ENCODE measurements at places on chromosomes 13 and 19.

DNA sequence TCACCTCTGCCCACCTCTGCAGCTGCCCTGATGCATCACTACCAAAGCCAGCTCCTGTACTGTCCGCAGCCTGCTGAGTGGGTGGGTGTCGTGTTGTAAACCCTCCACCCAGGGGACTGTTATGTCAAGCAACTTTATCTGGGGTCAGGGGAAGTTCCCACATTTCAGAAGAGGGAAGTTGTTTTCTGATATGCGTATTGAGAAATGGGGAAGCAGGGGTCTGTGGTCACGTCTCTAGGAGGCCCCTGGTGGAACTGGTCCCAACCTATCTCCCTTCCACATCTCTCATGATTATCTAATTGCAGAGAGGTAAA is 31.2 kb downstream of the CLEC17A start:
- DNase-seq: no peak

- no peak for DNase-seq
These were observed 132.2 kb downstream of the PCDH9 start for GRCh38 chr13:67097892-67098452.

DNA sequence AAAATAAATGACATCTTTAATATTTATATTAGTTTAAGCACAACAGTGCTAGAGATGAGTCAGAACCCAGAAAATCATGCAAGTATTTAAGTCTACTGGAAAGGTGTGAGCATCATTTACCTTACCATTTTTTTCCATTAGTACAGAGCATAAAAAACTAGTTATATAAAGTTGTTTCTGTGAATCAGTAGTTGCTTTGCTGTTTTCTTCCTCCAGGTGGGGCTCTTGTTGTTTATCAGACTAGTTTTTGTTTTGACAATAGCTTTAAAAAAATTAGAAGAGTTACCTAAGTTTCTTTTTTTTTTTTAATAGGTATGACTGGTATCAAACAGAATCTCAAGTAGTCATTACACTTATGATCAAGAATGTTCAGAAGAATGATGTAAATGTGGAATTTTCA is 12.7 kb downstream of the SUGT1 start:
- no peak for DNase-seq

DNA sequence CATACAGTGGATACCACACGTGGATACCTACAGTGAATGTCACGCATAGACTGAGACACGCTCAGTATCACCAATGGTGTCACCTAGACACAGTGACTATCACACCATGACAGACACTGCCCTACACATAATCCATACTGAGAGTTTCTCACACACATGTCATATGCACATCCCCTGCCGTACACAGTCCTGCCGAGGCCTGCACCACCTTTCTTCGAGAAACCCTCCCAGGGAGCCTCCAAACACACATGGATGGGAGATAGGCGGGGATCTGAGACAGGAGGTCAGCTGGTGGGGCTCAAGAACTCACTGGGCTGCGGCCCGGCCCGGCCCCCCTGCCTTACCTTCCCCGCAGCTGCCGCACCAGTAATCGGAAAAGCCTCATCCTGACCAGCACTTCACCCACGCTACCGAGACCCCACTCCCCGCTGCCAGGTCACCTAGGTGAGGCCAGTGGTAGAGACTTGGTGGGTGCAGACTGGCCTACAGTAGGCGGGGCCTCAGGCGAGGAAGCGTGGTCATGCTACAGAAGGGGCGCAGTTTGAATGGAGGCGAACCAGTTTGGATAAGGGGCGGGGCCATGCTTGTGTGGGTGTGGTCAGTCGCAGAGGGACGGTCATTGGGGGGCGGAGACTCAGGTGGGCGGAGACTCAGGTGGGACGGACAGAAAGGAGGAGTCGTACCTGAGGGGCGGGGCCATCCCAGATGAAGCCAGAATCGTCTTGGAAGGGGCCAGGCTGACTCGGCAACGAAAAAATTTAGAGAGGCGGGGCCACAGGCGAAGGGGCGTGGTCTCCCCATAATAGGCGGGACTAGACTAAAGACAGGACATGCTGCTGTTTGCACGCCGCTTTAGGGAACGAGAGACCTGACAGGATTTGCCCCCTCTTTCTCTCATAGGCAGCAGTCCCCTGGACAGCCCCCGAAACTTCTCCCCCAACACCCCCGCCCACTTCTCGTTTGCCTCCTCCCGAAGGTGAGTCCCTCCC is 2.1 kb downstream of the MAST1 start:
- DNase-seq: no peak

DNA sequence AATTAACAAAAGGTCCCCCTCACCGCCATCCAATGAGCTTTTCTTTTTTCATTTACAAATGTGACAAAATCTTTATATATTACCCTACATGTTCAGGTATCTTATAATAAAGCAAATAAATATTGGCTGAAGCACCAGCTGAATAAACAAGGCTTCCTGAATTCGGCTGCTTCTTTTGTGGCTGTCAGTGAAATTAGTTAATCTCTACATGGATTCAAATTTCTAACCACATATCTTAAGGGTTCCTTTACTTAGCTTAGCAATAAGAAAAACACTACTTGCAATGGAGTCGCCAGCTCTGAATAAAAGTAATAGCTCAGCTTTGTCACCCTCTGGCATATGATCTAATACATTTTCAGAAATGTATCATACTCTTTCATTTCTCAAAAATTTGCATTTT is 104.3 kb downstream of the CCNA1 start:
- no peak for DNase-seq

DNA sequence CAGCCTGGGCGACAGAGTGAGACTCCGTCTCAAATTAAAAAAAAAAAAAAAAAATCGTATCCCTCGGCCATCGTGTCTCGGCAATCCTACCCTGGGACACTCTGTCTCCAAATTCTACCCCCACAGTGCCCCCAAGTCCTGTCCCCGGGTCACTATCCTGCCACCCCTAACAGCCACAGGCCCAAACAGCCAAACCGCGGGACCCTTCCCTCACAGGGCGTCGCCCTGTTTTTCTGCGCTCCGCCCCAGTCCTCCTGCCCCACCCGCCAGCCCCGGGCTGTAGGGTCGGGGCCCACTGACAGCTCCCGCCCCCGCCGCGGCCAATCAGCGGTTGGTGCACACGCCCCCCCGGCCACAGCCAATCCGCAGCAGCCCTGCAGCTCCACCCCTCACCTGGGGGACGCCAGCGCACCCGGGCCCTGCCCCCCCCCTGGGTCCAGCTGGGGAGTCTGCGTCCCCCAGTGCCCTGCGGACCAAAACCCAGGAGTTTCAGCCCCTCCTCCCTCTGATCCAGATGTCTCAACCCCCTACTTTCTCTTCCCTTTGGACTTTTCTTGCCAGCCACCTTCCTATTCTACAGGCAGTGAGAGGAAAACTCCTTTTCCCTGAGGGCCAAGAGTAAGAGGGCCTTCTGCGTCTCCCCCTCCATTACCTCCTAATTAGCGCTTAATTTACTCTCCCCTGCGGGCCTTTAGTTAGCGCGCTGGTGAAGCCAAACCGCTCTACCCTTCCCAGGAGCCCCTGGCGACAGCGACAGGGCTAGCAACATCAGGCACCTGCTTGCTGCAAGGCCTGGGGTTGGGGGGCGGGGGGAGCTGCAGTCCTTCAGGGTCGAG is 1.5 kb upstream of the BCAT2 start:
- DNase-seq: peak; percentile 25

- DNase-seq: no peak
These were observed 42.6 kb downstream of the KPNA3 start for GRCh38 chr13:49749848-49750247.

DNA sequence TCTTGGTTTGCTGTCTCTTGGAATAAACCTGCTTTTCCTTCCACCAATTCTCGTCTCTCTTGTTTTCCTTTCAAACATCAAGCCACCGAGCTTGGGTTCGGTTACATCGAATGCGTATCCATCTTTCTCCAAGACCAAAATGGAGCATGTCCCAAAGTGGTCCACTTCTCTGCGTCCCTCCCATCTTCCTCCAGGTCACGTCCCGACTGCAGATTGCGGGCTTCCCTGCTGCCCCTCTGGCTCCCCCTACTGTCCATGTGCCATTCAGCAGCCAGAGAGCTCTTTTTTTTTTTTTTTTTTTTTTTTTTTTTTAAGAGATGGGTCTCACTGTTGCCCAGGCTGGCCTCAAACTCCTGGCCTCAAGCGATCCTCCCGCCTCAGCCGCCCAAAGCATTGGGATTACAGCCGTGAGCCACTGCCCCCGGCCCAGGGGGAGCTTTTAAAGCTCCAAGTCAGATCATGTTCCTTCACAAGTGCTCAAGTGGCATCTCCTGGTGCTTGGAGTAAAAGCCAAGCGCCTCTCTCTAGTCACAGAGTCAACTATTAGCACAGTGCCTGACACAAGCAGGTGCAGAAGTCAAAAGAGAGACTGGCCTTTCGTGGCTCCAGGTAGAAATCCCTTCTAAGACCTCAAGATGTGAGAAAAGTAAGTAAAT is 10.0 kb downstream of the COL5A3 start:
- peak; percentile 63 for DNase-seq

- no peak for DNase-seq
These were observed 1824.2 kb downstream of the OLFM4 start for GRCh38 chr13:54852831-54853230.

GRCh38 chr13:24618011-24618955 is 61.9 kb upstream of the ATP12A start:
- peak; percentile 29 for DNase-seq

- no peak for DNase-seq
These were observed 155.7 kb downstream of the ENOX1 start for GRCh38 chr13:43631106-43631505.

GRCh38 chr19:29015569-29015968 is 197.4 kb downstream of the UQCRFS1 start:
- DNase-seq: no peak

GRCh38 chr13:112795277-112795676 is 105.4 kb downstream of the ATP11A start:
- DNase-seq: no peak

GRCh38 chr13:26325876-26326275 is 71.9 kb downstream of the CDK8 start:
- DNase-seq: no peak

DNA sequence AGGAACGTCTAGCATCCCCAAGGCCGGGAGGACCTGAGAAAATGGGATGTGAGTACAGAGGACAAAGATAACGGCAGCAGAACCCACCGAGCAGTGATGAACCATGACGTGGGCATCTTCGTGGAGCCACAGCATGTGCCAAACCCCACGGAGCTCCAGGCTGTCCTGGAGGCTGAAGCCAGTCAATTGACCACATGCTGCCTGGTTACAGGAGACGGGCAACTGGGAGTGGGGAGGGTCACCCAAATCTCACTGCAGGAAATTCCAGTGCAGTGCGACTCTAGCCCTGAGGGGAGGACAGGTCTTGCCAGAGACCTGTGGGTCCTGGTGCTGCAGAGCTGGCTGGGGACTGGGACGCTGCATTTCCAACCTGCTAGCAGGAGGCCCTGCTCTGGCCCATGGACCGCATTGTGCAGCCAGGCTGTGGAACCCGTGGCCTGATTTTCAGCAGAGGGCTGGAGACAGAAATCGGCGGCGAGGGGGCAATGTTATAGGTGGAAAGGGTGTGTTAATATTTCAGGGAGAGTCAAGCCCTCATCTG is 3.2 kb upstream of the GRTP1 start:
- no peak for DNase-seq

GRCh38 chr13:47673009-47673850 is 327.8 kb downstream of the SUCLA2 start:
- no peak for DNase-seq

DNA sequence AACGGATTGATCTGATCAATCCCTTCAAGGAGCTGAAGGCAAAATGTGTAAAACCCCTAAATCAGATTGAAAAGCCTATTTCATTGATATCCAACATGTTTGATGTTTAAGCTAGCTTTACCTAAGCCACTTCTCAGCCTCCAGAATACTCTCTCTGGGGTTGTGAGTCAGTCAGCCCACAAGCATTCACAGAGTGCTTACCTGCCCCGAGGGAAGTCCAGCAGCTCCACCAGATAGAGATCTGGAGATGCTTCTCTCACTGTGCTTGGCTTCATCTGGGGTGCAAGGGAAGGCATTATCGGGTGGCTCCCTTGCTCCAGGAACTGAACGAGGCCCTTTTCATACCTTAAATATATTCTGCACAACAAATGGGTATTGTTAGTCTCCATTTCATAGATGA is 159.7 kb downstream of the OXGR1 start:
- no peak for DNase-seq

- no peak for DNase-seq
These were observed 25.0 kb downstream of the SHC2 start for GRCh38 chr19:435707-436412.

- DNase-seq: no peak
These were observed 1.4 kb upstream of the DOCK6 start for GRCh38 chr19:11263726-11264125.

- no peak for DNase-seq
These were observed 202.6 kb upstream of the SOX21 start for GRCh38 chr13:94914895-94915294.

DNA sequence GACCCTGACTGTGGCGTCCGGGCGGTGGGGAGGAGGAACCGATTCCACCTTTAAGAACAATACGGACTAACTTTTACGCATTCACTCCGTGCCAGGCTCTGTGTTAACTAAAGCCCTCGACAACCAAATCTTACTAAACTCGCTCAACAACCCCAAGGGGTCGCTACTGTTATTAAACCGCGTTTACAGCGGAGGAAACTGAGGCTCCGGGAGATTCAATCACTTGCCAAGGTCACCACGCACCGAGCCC is 1.2 kb downstream of the SAMD1 start:
- no peak for DNase-seq

DNA sequence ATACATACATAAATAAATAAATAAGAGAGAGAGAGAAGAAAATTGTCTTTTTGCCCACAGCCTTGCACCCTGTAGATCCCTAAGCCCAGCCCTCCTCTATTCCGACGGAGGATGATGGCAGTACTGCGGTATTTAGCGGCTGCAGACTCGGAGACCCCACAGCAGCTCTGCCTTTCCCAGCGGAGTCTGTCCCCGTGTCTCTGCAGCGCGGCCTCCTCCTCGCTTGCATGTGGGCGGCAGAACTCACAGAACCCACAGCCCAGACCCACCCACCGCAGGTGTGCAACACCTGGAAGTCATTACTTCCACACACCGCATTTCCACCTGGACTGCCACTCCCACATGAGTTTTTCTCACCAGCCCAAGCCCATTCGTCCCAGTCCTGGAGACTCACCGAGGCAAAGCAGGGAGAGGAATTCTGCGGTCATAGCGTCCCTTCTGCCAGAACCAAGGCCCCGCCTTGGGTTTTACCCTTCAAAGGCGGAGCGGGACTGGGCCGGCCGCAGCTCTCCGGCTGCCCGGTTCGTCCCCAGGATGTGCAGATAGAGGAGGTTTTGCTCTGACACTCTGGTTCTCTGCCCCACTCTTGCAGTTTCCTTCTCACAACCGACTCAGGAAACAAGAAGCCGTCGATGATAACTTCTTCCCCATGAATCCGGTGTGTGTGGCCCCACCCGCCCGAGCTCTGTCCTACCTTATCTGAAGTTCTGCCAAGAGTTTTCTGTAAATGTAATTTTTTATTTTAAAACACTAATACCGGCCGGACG is at the start of gene VSTM1:
VSTM1 (minus strand) TSS at position 548 of the 767 bp plus-strand sequence; CDS start at position 428, 120 bp downstream.
- DNase-seq: no peak

GRCh38 chr19:44306283-44306682 is 1.5 kb upstream of the ZNF235 start:
- DNase-seq: no peak

- peak; percentile 7 for DNase-seq
These were observed 567 bp downstream of the EFNB2 start for GRCh38 chr13:106534639-106535551.

Data from T-helper 9 cell (primary cell).